ENCODE measurements at places on chromosomes 5 and 9.

DNA sequence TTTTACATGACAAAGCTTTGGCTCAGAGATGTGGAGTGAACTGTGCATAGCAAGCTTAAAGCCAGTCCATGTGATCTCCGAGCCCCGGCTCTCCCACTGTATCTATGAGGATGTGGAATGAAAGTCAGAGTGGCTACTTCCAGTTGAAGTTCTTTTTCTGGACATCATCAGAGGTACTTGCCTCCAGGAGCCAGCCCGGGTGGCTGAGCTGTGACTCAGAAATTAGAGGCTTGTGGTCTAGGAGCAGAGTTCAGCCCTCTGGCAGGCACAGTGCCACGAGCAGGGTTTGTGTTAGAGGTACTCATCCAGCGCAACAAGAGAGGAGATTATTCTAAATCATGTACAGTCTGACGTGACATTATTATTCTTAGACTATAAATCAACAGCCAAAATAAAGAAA is 322.5 kb downstream of the CDK5RAP2 start:
- DNase-seq: peak; percentile 25

DNA sequence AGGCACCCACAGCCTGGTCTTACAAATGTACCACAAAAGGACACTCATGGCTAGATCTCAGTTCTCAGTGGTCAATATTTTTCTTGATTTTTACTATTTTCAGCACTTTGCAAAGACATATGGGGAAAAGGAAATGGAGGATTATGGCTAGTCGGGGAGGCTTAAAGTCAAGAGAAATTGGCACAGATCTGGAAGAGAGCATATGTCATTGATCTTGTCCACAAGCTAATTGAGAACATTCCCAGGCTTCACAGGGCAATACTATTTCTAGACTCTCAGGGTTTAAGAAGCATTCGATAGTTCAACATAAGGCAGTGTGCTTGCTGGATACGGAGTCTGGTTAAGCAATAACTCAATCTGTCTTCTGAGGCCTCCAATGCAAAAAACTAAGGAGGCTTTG is 285.8 kb downstream of the ZNF608 start:
- no peak for DNase-seq

DNA sequence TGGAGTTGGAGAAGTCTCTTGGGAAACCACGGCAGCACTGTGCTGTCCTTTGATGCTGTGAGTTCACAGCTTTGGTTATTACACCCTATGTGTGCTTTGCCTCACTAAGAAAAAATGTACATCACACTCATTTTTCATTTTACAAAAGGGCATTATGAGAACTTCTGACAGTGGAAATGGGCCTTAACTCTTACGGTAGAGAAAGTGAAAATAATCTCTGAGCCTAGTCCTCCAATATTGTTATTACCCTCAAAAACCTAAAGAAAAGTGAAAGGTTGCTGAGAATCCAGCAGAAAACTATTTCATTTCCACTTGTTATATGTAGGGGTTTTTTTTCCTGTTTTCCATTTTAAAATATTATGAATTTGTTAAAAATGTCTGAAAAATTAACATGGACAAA is 8.2 kb upstream of the OR13D1 start:
- DNase-seq: no peak

DNA sequence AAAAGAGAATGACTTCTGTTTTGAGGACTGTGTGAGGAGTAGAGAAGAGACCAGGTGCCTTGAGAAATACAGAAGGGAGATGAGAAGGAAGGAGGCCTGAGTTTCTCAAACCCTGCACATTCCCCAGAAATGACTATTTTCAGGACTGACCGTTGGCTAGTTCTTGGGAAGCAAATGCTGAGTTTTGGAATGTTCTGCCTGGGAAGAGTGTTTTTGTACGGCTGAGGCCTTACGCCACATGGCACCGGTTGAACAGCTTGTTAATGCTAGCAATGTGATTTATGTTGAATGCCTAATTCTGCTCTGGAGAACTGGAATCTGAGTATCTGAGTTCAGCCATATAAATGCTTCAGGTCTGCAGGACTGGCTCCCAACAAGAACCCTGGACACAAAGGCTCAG is 152.7 kb upstream of the ADAMTS16 start:
- no peak for DNase-seq

- DNase-seq: no peak
Observed at GRCh38 chr5:180251141-180251540, 40.7 kb downstream of the MAPK9 start.

DNA sequence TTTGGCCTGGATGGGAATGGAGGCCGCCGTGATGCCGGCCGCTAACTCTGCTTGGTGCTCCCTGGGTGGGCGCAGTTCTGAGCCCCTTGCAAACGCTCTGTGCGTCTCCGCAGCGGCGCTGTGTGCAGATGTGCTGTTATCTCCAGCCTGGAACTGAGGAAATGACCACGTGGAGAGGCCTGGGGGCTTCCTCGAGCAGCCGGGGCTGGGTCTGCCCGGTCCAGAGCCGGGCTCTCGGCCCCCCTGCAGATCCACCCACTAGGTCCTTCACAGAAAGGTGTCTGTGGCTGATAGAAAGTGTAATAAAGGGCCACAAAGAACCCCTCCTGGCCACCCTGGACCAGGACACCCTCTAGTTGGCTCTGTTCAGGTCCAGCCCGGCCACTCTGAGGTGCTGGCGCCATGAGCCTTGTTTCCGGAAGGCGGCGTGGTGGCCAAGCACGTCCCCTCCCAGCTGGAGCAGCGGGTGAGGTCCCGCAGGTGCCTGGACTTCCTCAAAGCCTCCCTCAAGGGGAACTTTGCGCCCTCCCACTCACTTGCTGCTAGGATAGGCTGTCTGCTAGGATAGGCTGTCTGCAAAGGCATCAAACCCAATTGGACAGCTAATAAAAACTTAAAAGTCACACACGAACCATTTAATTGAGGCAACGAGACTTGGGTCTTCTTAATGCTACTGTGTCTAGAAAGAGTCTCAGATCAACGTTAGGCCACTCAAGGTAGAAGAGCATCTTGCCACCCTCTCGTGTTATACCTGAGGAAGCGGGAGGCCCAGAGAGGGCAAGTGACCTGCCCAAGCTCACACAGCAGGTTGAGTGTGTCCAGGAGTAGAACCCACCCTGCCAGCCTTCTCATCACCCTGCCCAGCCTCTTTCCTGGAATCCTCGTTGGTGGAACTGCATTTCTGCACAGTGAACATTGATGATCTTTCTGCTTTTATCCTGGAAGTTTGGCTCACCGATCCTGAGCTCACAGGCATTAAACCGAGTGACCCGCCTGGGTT is 109.3 kb upstream of the FCN2 start:
- no peak for DNase-seq

- no peak for DNase-seq
Observed at GRCh38 chr5:59140133-59140532, 557.3 kb downstream of the RAB3C start.

DNA sequence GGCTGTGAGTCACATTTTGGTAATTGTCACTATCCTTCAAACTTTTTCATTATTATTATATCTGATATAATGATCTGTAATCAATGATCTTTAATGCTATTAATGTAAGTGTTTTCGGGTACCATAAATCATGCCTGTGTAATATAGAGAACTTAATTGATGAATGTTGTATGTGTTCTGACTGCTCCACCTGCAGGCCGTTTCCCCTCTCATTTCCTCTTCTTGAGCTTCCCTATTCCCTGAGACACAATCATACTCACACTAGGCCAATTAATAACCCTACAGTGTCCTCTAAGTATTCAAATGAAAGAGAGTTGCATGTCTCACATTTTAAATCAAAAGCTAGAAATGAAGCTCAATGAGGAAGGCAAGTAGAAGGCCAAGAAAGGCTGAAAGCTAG is 420.9 kb upstream of the SGCD start:
- DNase-seq: peak; percentile 50

DNA sequence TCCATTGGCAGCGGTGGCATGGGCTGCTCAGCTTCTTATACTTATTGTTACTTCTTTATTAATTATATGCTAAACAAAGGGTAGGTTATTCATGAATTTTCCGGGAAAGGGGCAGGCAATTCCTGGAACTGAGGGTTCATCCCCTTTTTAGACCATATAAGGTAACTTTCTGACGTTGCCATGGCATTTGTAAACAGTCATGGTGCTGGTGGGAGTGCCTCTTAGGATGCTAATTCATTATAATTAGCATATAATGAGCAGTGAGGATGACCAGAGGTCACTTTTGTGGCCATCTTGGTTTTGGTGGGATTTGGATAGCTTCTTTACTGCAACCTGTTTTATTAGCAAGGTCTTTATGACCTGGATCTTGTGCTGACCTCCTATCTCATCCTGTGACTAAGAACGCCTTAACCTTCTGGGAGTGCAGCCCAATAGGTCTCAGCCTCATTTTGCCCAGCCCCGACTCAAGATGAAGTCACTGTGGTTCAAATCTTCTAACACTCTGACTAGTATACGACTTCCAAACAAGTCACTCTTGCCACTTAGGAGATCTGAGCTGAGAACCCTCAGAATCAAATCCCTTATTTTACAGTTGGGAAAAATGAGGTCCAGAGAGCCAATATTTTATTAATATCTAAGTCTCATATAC is 237.5 kb downstream of the TRIM32 start:
- no peak for DNase-seq

DNA sequence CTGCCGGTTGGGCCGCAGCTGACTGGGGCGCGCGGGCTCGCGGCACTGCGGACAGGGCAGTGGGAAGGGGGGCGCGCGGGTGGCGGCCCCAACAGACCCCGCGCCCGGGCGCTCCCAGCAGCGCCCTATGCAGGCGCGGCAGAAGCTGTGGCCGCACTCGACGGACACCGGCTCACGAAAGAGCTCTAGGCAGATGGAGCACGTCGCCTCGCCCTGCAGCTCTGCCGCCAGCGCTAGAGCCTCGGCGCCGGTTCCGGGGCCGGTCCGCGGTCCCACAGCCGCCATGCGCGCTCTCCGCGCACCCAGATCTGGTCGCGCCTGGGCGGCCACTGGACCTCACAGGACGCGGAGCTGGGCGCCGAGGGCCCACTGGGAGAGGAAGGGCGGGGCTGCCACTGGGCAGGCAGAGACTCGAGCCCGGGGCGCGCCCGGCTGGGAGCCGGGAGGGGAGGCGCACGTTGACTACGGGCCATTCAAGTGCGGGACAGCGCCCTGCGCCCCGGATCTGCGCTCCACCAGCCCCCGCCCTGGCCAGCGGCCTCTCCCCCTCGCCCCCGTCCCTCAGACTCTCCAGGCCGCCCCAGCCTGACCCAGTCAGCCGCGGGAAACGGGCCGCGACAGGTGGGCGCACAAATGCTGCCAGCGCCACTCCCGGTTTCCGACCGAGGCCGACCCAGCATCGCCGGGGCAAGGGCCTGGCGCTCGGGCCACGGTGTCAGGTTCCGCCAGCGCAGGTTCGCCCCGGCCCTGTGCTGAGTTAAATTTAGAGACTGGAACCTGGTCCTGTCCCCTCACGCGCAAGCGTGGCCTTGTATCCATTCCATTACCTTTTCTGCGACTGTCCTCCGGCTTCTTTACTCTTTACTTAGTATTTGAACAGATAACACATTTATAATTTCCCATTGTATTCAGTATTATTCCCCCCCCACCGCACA is at the start of gene TRIM7:
Gene TRIM7, minus strand, starts transcription at position 371 of the 935 bp plus-strand sequence. Its CDS starts 86 bp downstream, at position 285.
- DNase-seq: no peak

DNA sequence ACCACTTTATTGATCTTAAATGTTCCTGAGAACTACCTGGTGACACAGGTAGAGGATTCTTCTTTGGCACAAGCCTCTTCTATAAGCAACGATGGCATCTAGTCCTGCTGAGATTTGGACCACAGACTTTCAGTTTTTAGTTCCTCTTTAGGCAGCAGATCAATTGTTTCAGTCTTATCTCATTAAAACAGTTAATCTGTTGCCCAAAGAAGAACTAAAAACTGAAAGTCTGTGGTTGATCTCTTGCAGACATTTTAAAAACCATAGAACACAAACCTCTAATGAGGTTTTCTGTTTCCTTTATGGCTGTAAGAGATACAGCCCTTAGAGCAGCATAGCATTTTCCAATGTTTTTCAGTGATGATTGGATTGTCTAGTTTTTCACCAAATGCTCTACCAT is 480.9 kb downstream of the MTRR start:
- DNase-seq: no peak

DNA sequence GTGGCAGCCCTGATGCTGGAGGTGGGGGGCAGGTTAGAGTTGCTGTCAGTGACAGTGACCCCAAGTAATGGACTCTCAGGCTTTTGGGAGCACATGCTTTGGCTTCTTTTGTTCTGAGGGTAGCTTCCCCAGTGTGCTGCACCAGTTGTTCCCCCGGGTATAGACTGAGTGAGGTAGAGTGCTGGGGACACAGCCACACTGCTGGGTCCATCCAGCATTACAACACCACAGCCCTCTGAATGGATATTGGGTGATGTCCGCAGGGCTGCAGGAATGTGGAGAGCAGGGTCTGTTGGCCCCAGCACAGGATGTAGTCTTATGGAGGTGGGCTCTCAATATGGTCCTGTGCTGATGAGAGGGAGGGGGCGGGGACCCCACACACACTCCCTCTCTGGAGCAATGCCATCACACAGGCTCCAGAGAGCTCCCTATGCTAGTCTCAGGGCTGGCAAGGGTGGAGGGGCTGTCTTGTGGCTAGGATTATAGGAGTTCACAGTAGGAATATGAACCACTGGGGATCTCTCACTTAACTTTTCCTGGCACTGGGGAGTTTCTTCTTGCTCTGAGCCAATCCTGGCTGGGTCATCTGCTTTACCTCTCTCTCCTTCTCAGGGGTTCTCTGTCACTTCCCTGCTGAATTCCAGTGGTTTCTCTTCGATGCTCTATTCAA is 20.7 kb downstream of the OSMR start:
- no peak for DNase-seq

DNA sequence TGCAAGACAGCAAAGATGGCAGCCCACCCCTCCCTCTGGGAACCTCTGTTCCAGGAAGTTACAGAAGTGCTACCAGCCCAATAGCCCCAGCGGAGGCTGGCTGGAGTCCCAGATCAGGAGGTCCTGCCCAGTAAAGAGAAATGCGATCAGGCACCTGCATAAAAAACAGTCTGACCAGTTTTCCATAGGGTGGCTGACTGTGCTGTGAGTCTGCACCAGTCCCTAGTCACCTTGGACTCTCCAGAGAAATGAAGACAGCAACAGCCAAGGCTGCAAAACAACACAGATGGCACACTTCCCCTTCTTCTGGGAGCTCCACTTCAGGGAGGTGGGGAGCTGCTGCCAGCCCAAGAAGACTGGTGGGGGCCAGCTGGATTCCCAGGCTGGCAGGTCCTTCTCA is 265.5 kb upstream of the PCSK5 start:
- DNase-seq: no peak

DNA sequence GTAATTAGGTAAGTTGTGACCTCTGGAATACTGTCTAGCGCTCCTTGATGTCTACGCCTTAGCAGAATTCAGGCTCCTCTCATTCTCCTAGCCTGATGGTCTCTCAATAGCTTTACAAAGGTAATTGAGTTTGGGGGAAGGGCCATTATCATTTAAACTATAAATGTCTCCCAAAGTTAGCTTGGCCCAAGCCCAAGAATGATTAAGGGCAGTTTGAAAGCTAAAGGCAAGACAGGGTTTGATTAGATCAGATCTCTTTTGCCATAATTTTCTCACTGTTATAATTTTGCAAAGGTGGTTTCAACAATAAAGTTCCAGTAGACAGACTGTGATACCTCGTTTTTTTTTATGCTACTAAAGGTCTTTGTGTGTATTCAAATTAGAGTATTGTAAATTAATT is 3.7 kb upstream of the SLC30A5 start:
- no peak for DNase-seq

GRCh38 chr9:4287386-4287785 is 12.5 kb downstream of the GLIS3 start:
- DNase-seq: no peak

- no peak for DNase-seq
Observed at GRCh38 chr9:2876726-2877125, 32.8 kb upstream of the PUM3 start.

All from Karpas-422 (cell line).